Activated CD4-positive, alpha-beta memory T cell treated with anti-CD3 and anti-CD28 coated beads for 36 hours (primary cell): ENCODE measurements at places on chromosomes 2 and 18. TPM values are rescaled to one million over a fixed set of nuclear protein-coding genes. Genes with fewer than 3 reads are reported as not detected.
A peak's percentile ranks its signal among the peaks of the same experiment; 100 is the strongest.

GRCh38 chr2:78992807-78993517 is 32.5 kb upstream of the REG3G start:
- no peak for DNase-seq

GRCh38 chr2:24082787-24083566 is 1.7 kb downstream of the TP53I3 start:
- no peak for DNase-seq

DNA sequence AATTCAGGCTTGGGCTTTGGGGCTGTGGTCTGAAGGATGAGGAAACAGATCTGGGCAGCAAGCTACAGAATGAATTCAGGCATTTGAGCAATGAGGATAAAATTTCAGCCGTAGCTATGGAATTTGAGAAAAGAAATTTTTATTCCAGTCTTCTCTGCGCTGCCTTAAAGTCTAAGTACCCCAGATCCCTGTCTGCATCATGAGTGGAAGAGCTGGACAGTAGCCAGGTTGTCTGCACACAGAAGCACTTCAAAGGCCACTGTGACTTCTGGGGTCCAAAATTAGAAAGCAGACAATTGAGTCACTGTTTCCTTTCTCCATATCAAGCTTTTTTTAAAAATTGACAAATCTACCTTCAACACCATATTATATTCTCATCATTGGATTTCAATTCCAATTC is 787.6 kb upstream of the GCFC2 start:
- no peak for DNase-seq

The SEPTIN10 gene
- 8.4 TPM for total RNA-seq

The ACTG2 gene
- not detected for total RNA-seq

DNA sequence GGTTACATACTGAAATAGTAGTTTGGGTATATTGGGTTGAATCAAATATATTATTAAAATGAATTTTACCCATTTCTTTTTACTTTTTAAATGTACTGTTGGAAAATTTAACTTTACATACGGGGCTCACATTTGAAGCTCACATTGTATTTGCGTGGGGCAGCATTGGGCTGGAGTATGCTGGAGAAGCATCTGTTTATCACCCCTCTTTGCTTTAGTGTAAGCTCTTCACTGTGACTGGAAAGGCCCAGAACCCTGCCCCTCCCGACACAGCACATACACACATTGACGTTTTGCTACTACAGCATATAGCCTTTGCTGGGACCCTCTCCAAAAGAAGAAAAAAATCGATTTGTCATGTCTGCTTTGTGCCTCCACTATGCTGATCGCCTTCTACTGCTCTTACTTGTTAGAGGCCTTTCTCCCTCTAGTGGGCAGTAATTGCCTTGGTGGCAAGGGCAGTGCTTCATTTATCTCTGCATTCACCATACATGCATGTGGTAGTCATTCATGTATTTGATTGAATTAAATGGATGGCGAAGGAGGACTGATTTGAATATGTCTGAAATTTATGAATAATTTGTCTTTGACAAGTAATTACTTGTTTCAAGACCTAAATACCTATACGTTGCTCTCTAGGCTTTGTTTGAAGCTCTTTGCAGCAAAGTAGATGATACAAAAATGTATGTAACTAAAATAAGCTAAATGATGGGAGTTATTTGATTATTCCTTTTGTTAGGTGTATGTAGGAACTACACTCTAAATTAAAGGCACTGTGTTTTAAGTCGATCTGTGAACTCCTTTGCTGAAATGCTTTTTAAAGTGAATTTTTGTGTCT is 37.4 kb downstream of the VAPA start:
- DNase-seq: peak; percentile 22

DNA sequence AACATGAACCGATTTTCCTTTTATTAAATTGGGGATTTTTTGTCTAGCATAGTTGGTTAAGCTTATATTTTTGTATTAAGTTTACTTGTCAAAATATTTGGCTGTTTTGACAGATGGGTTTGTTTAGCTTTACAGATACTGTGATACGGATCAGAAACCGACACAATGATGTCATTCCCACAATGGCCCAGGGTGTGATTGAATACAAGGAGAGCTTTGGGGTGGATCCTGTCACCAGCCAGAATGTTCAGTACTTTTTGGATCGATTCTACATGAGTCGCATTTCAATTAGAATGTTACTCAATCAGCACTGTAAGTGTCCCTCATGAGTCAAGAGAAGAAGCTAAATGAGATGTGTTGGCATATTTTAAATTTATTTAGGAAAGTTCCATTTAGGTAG is 8.5 kb downstream of the PDK1 start:
- DNase-seq: no peak
